ENCODE measurements at places on chromosomes 5 and 9.

DNA sequence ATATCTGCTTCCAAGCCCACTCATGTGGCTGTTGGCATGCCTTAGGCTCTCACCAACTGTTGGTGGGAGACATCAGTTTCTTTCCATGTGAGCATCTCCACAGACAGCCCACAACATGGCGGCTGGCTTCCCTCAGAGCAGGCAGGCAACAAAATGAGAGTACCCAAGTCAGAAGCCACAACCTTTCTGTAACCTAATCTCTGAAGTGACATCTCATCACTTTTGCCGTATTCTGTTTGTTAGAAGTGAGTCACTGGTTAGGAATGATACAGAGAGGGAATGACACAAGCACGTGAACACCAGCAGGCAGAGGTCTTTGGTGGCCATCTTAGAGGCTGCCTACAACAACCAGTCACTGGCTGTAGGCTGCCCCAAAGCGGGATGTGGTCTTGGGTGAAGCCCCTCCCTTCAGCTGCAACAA, 88.6 kb upstream of the RASGRF2 start:
- DNase-seq, result peak; percentile 46

- DNase-seq, result no peak
Measured at GRCh38 chr9:94843134-94843533, 116.6 kb downstream of the AOPEP start.

DNA sequence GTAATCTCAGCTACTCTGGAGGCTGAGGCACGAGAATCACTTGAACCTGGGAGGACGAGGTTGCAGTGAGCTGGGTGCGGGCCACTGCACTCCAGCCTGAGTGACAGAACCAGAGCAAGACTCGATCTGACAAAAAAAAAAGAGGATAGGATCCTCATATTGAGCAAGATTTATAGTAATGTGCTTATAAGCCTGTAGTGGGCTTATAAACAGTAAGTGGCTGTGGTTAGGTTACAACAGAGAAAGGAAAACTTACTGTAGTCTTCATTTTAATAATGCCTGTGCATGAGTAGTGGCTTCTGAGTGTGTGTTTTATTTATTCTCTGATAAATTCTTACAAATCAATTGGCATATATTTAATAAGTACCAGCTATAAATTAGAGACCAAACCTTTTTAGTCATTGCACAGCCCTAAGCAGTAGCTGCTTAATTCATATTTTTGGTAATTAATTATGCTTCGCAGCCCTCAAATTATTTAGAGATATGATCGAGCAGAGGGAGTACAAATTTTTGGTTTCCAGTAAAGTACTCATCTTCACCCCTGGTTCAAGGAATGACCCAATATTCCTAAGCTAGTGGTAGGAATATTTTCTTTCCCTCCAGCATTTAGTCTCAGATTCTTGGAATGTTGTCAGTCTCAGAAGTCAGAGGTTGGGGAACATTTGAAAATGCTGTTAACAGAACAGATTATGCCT, 73.8 kb upstream of the KLF9 start:
- no peak for DNase-seq

DNA sequence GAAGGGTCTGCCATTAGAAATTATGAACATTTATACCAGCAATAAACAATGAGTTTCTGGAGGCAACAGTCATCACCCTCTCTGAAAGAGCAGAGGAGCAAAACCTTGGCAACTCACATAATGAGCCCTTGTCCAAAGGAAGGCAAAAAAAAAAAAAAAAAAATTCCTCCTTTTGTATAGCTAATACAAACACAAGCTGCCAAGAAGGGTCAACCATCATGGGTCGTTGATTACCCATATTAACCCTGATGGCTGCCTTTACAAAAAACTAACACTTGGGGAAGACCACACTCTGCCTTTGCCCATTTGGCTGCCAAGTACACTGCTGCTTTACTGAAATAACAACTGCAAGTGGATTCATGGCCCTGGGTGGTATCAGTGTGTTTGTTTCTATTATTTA, 272.7 kb downstream of the ADAMTSL1 start:
- DNase-seq, result no peak

DNA sequence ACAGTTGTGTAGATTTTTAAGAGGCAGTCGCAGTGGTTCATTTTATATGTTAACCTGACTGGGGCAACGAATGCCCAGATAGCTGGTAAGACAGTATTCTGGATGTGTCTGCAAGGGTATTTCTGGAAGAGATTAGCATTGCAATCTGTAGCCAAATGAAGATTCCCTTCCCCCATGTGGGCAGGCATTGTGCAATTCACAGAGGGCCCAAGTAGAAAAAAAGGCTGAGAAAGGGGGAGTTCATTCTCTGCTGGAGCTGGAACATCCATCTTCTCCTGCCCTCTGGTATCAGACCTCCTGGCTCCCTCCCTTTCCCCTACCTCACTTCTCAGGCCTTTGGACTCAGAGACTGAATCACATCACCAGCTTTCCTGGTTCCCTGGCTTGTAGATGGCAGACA, 70.6 kb downstream of the TENT4A start:
- DNase-seq, result no peak

- DNase-seq, result no peak
Measured at GRCh38 chr9:101593345-101593744, 1.4 kb downstream of the PPP3R2 start.

GRCh38 chr5:97427235-97427634, 244.2 kb upstream of the RIOK2 start:
- no peak for DNase-seq

DNA sequence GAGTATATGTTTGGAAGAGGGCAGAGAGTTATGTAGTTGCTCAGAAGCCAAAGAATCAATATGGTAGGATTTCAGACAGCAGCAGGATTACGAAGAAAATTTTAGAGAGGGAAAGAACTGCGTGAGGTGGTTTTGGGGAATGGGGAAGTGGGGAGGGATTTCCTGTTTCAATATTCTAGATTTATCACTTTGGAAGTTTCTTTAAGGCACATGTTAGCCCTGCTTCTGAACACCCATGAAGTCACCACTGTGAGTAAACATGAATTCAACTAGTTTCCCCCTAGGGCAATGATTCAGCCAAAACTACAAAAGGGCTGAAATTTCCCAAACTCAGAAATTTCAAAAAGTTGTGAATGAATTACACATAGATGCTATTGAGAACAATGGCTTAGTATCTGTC, 132.2 kb downstream of the EBF1 start:
- peak; percentile 77 for DNase-seq

DNA sequence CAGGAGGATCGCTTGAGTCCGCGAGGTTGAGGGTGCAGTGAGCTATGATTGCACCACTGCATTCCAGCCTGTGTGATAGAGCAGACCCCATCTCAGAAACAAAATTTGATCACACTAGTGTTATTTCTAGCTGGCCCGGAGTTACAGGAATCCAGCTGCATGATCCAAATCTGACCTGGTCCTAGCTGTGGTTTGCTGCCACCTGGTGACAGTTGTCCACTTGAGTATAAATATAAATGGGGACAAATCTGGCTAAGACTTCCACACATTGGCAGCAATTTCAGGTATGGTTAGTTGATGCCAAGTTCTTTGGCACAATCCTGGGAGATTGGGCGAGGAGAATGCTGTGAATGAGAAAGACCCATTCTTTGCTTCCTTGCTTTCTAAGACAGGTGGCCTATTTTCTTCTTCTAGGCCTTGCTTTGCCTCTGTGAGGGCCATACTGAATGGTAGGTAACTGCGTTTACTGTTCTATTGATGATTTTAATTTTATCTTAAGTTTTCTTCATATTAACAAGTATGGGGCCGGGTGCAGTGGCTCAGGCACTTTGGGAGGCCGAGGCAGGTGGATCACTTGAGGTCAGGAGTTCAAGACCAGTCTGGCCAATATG, 35.4 kb downstream of the UBE2R2 start:
- peak; percentile 51 for DNase-seq

DNA sequence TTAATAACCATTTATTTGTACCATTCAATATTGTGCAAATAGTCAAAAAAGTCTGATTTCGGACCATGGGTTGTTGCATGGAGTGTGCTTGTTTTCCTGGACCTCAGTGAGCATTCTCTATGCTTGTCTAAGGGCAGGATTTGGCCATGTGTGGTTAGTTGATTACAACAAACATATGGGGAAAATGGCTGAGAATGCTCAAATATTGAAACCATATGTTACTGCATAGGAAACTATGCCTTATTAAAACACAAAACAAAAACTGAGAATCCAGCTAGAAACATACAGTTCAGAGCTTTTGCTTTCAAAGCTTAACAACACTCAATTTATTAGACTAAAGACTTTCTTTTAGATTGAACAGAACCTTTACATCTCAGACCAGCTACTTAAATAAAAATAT, 928.3 kb downstream of the NR2F1-AS1 start:
- DNase-seq, result peak; percentile 84

GRCh38 chr5:150112201-150113046, 26.1 kb upstream of the CSF1R start:
- DNase-seq, result peak; percentile 96
